Adipocyte (in vitro differentiated cells): ENCODE measurements at places on chromosomes 16 and 17.

GRCh38 chr17:33080091-33080490 is 88.4 kb downstream of the SPACA3 start:
- DNase-seq: no peak

DNA sequence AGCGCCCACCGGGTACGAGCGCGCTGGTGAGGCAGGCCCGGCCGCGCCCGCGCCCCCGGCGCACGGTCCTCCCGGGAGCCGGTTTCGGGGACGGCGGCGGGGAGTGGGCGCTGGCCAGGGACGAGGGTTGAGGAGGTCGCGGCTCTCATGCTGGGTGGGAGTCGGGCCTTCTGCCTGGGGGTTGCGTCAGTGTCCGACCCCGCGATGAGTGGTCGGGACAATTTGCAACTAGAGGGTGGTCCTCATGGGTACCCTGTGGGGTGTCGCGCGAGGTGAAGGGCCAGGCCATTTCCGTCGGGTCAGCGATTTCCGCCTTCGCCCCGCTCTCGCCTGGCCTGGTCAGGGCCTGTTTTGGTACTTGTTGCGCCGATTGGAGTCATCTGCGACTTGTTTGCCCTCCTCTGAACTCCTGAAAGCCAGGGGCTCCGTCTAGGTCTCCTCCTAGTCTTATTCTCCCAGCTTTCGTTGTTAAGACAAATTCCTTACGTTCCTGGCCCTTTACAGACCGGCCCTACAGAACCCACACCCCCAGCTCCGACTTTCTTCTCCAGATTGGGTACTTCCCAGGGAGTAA is 14.9 kb downstream of the NAA60 start:
- DNase-seq: peak; percentile 73

DNA sequence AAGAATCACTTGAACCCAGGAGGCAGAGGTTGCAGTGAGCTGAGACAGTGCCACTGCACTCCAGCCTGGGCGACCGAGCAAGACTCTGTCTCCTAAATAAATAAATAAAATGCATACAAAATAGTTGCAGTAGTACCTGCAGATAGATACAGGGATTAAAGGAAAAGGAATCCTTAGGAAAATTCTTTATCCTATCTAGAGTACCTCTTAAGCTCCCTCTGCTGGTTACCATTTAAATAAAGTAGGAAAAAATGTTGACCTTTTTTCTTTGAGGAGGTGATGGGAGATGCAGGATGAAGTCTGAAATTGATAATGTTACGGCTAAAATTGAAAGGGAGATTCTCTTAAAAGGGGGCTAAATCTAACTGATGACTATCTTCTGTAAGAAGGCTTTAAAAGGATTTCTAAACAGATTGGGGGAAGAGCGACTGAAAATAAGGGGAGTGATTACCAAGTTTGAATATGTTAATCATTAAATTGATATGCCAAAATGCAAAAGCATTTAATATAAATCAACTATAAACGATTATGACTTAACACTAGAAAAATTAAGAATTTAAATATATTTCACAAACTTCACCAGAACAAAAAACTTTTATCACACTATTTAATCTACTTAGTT is 29.4 kb downstream of the C16orf87 start:
- peak; percentile 70 for DNase-seq

DNA sequence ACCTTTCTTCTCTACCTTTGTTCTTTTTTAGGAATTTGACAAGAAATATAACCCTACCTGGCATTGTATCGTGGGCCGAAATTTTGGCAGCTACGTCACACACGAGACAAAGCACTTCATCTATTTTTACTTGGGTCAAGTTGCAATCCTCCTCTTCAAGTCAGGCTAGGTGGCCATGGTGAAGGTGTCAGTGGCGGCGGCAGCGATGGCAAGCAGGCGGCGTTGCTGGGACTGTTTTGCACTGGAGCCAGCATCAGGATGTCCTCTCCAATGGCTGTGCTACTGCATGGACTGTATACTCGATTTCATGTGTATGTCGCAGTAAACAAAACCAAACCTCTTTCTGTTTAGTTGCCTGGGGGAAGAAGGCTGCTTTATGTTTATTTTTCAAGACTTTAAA is 5.9 kb downstream of the DYNLL2 start:
- DNase-seq: no peak

- no peak for DNase-seq
These were observed 119.1 kb downstream of the KCNJ12 start for GRCh38 chr17:21495281-21495680.

- no peak for DNase-seq
These were observed 20.4 kb downstream of the POLR3E start for GRCh38 chr16:22317625-22318024.

DNA sequence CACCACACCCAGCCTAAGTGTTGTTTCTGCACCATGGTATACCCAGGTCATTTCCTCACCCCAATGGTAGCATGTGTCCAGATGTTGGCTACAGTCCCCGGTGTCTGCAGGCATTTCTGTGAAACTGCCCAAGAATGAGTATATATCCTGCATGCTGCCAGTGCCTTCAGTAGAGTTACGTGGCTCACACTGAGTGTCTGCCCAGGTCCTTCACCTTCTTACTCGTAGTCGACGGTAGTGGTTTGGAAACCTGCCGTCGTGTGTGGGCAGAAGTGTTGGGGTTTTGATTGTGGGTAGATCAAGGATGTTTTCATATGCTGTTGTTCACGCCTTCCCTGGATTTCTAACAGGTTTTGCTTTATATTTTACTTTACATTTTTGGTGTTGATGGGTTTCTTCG is 16.8 kb downstream of the TCF25 start:
- no peak for DNase-seq

DNA sequence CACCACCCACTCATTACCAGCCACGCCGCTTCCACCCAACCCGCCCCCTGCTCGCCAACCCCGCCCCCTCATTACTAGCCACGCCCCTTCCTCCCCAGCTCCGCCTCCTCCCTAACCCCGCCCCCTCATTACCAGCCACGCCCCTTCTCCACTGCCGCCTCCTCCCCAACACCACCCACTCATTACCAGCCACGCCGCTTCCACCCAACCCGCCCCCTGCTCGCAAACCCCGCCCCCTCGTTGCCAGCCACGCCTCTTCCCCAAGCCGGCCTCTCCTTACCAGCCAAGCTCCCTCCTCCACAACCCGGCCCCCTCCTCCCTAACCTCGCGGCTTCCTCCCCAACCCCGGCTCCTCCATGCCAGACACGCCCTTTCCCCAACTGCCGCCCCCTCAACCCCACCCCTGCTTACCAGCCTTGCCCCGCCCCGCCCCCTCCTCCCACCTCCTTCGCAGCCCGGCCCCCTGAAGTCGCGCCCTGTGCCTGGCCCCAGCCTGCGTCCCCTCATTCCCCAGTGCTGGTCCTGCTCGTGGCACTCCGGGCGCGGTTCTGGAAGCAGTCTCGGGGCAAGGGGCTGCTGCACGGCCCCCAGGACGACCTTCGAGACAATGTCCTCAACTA is 7.3 kb downstream of the SLC22A31 start:
- DNase-seq: no peak

- DNase-seq: no peak
These were observed 3.6 kb downstream of the ALDH3A1 start for GRCh38 chr17:19744492-19744891.

DNA sequence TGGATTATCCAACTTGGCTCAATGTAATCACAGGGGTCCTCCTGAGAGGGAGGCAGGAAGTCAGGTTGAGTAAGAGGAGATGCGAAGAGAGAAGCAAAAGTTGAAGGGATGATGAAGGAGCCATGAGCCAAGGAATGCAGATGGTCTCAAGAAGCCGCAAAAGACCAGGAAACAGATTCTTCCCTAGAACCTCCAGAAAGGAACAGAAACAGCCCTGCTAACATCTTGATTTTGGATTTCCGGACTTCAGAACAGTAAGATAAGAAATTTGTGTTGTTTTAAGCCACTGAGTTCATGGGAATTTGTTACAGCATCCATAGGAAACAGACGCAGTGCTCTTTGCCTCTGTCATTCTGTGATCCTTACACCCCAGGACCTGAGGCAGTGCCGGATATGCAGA is 26.8 kb downstream of the CMTR2 start:
- no peak for DNase-seq

GRCh38 chr16:75495076-75495674 is at the start of gene CHST6:
Gene CHST6, minus strand, starts transcription at chr16:75495441. Its CDS starts 15,613 bp downstream, at chr16:75479828.
- DNase-seq: peak; percentile 26

- DNase-seq: peak; percentile 75
These were observed 9.8 kb upstream of the TNRC6C start for GRCh38 chr17:77948690-77949114.

GRCh38 chr16:58021661-58022551 is 3.6 kb upstream of the MMP15 start:
- peak; percentile 40 for DNase-seq

GRCh38 chr17:39946551-39947330 is 16.1 kb upstream of the GSDMA start:
- DNase-seq: no peak

GRCh38 chr16:3509470-3509928 is 8.7 kb downstream of the CLUAP1 start:
- DNase-seq: no peak

GRCh38 chr17:32192379-32192778 is 50.1 kb downstream of the RHOT1 start:
- DNase-seq: peak; percentile 38

DNA sequence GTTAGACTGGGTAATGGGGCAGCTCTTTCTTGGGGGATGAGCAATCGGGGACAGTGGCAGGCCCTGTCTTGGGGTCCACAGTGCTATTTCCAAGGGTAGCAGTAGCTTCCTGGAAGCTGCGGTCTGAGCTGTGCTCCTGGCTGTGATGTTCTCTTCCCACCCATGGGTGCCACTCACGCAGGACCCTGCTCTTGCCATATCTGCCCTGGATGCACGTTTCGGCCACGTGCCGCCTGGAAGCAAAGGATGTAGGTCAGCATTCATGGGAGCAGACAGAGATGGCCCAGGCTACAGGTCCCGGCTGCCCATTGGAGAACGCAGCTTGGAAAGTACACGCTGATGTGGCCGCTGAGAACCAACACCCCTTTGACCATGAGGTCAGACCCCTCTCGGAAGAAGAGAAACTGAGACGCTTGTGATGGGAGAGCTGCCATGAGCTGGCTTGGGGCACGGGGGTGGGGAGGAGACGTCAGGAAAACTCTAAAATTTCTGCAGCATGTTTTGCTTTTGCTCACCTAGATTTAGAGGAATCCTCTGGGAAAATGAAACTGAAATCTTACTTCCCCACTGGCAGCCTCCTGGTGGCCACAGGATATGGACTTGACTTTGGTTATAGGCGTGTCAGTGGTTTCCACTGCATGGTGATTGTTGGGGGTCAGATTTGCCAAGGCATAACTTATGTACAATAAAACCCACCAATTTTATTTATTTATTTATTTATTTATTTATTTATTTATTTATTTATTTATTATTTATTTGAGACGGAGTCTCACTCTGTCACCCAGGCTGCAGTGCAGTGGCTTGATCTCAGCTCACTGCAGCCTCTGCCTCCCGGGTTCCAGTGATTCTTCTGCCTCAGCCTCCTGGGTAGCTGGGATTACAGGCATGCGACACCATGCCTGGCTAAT is 36.2 kb upstream of the IRF8 start:
- no peak for DNase-seq
